ENCODE measurements at places on chromosomes 3 and 15.

GRCh38 chr3:139317660-139318430, 26.0 kb upstream of the MRPS22 start:
- DNase-seq = no peak

DNA sequence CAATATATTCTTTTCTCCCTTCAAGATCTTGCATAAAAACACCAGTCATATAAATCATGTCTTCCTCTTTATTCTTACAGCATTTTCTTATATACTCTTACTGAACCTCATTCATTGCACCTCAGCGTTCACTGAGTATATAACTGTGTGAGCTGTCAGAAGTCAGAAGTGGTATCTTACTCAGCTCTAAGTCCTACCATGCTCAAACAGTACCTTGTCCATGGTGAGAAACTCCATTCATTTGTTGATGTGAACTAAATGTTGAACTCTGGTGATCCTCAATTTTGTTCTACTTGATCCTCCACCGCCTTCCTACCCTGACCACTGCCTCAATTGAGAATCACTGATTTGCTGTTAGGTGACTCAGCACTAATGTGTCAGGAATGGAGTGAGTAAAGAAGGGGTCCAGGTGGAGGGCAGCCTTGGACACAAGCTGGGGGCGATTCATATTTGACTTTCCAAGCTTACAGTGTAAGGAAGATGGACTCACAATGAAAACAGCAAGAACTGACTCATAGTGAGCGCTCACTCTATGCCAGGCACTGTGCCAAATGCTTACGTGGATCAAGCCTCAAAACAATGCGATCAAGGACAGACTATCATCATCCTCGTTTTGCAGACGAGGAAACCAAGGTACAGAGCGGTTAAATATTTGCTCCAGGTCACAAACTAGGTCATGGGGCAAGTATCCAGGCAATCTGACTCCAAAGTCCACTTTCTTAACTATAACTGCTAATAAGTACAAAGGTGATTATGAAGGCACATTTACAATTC, 13.5 kb upstream of the ZFYVE19 start:
- no peak for DNase-seq

GRCh38 chr3:134985864-134986715, 191.0 kb downstream of the EPHB1 start:
- no peak for DNase-seq

- DNase-seq = no peak
Observed at GRCh38 chr15:80440024-80440423, 35.8 kb downstream of the ARNT2 start.

DNA sequence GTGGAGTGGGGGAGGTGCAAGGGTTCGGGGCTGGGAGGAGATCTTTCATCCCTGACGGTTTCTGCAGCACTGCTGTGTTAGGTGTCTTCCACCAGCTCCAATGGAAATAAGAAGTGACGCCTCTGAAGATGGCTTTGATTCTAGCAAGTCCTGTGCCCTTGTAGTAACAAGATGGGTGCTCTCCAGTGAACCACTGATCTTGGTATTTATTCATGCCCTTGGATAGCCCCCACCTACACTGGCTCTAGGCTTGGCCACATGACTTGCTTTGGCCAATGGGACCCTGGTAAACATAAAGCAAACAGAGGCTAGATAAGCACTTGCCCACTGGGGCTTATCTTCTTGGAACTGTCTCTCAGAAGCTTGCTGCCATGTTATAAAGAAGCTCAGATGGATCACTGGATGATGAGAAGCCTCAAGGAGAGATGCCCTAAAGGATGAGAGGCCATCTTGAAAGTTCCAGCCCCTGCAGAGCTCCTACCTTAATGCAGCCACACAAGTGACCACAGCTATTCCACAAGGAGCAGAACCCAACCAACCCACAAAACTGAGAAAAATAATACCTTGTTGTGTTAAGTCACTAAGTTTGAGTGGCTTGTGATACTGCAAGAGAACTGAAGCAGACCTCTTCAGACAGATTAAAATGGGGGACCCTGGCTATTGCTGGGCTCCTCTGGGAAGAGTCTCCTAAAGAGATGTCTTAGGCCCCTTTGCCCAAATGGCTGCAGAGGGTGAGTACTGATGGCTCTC, 137.9 kb downstream of the PDCD6IP start:
- no peak for DNase-seq

DNA sequence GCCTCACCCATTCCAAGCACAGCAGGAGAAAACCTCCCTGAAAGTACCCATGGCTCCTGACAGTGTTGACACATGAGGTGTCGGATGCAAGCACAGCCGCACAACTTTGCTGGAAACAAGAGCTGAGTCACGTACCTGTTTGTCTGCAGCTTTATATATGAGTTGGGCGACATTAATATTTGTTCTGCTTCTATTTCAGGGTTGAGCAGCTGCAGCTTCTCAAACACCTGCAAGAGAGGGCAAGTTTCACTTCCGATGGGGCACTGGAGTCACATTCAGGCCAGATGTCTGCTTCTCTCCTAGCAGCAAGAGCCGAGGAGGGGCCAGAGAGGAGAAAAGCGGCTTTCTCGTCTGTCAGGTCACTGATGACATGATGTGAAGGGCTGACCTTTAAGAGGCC, 88.0 kb downstream of the NUP210 start:
- no peak for DNase-seq

GRCh38 chr15:89457086-89457485, 39.3 kb downstream of the RHCG start:
- DNase-seq = no peak

GRCh38 chr15:72796515-72797337, 13.2 kb upstream of the ADPGK start:
- DNase-seq = no peak

DNA sequence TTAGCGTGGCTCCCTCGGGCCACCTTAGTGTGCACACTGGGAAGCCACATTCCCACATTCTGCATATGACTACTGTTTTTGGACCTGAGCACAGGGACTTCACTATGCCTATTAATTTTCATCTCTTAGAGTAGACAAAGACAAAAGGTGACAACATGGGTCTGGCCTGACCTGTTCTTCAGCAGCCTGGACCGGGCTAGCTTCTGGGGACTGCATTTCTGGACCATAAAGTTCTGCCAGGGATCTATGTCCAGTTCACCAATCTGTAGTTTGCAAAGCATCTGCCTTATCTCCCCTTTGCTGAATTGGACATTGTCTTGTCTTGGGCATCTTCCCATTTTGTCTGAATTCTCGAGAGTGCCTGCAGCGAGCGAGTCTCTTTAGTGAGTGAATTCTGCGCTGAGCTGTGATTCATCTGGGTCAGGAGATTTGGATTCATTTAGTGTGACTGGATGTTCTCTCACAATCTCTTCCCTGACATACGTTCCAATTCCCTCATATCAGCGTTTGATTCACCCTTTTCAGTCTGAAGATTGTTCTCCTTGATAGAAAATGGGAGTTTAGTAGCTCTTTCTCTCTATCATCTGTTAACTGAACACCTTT, 112.2 kb upstream of the PLXNA1 start:
- no peak for DNase-seq

GRCh38 chr3:151156618-151157216, 46.3 kb downstream of the GPR171 start:
- peak; percentile 8 for DNase-seq

GRCh38 chr3:14210843-14211594, 32.4 kb downstream of the LSM3 start:
- no peak for DNase-seq

GRCh38 chr3:24027946-24028345, 82.9 kb downstream of the NR1D2 start:
- DNase-seq = no peak

DNA sequence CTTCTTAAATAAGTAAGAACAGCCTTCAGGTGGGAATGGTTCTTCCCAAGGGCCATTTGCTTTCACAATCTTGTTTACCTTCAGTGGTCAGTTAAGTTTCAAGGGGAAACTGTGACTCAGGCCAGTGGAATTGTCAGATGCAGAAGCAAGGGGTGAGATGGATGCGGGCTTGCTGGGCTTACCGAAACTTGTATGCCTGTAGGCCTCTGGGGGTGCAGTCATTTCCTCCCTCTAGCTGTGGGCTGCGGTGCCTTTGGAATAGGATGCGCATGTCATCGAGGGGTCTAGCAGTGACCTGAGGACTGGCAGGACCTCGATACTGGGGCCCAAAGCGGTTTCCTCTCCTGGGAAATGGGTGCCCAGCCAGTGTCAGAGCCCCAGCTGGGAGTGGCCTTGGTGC, 121.6 kb downstream of the EEFSEC start:
- DNase-seq = no peak

- no peak for DNase-seq
Observed at GRCh38 chr3:100635273-100635701, 25.9 kb downstream of the ADGRG7 start.

GRCh38 chr15:25427861-25428260, 11.0 kb downstream of the UBE3A start:
- no peak for DNase-seq

- no peak for DNase-seq
Observed at GRCh38 chr15:59611276-59612260, at the start of gene GCNT3. TSS of gene GCNT3 (plus strand) at chr15:59611783. CDS start at chr15:59618239, 6,456 bp downstream.

GRCh38 chr3:25855266-25855784, 65.4 kb downstream of the OXSM start:
- DNase-seq = no peak

DNA sequence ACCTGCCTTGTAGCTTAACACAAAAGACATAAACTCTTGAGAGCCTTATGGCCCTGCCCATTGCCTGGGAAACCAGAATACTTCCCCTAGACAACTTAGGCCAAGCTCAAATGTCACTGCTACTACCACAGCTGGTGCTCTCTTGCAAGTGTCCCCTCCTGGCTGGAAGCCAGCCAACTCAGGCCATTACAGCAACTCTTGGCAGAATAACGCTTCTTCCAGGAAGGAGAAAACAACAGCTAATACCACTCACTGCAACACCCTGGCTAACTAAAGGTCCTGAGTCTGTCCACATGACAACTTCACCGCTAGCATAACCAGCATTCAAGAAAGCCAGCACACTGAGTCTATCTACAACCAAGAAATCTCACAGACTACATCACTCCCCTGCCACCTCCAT, 5.1 kb upstream of the B4GALT4 start:
- no peak for DNase-seq

DNA sequence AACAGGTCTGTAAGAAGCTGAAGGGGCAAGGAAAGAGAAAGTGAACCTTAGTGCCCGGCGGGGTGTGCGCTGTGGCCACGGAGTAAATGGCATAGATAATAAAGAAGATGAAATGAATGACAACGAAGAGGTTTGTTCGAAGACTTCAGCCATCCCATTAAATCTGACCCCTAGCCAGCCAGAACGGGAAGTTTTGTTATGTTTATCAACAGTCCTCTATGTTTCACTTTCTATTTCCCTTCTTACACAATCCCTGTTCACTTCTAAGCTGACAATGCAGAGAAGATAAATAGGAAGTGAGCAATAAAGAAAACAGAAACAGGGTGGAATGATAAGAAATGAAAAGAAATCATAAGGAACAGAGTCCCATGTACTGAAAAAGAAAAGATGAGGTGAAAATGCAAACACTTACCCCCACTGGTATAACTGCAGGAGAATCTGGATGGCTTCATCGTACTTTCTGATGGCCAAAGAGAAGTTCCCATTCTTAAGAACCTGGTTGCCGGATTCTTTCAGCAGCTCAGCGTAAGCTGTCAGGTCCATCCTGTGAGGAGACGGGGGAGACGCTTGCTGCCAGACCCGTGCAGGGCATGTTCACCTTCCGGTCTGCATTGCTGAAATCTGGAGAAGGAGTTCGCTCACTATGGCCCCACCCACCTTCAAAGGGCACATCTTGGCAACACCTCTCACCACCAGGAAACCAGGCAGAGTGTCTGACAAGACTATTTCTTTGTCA, 36.8 kb downstream of the TRANK1 start:
- peak; percentile 66 for DNase-seq

GRCh38 chr3:71955240-71956068, 170.5 kb upstream of the PROK2 start:
- DNase-seq = no peak

DNA sequence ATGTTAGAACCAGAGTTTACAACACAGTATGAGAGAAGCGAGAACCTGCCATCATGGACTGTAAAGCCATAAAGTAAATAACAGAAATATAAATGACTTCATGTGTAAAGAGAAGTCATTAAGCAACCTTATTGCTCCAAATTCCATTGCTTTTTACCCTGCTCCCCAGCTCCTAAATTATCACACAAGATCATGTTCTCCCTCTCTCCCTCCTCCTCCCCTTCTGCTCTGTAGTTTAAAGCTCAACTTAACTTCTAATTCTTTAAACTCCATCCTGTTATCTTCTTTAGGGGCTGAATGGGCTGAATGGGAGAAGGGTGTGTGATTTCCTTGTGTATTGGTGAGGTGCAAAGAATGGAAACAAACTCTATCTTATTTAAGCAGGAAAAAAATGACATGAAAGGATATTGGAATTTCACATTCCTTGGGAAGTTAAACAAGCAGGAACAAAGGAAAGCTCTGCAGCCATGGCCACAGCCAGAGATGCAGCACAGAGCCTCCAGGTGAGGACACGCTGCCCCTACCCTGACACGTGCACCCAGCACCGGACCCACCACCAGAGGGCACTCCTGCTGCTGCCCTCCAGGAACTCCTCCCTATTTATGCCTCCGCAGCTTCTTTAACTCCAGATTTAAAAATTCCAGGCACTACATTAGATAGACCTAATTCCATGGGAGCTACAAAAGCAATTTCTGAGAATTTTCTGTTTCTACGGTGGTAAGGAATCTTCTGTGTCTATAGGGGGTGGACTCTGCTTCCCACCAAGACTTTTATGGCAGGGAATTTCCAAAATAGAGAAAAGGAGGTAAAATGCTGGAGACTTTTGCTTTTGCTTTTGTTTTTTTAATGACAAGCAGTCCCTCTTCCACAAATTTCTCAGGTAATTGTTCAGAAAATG, 76.9 kb upstream of the ABI3BP start:
- peak; percentile 59 for DNase-seq

DNA sequence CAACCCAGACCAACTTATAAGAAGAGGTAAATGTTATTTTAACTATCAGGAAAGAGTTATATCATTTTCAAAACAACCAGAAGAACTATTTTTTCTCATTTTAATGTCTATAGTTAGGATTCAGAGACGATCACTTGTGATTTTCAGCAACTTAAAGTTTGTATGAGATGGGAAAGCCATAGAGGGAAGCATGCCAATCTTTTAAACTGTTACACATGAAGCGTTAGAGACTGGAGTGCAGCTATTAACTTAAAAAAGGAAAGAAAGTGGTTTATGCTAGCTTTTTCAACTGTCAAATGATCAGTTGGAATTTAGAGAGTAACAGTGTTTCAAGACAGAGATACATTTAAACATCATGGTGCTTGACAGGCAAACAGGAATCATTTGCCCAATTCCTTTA, 91.7 kb upstream of the LPP start:
- no peak for DNase-seq

- no peak for DNase-seq
Observed at GRCh38 chr3:45605534-45605933, 11.0 kb downstream of the LIMD1 start.

DNA sequence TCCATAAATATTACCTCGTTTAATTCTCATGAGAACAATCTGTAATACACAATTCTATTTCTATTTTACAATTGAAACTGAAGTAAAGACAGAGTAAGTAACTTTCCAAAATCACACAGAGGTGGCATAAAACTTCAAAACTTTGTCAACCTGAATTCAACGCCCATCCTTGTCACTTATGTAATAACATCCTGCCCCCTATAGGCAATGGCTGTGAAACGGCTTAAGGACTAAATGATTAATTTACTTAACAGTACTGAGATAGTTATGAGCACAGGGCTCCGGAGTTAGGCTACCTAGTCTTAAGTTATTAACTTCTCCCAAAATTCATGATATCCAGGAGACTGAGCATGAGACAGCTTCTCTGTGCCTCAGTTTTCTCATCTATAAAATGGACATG, 293.1 kb upstream of the CHRM5 start:
- DNase-seq = no peak

Data from T-cell (primary cell).